Myocyte (in vitro differentiated cells): ENCODE measurements at places on chromosomes 16 and 17.

DNA sequence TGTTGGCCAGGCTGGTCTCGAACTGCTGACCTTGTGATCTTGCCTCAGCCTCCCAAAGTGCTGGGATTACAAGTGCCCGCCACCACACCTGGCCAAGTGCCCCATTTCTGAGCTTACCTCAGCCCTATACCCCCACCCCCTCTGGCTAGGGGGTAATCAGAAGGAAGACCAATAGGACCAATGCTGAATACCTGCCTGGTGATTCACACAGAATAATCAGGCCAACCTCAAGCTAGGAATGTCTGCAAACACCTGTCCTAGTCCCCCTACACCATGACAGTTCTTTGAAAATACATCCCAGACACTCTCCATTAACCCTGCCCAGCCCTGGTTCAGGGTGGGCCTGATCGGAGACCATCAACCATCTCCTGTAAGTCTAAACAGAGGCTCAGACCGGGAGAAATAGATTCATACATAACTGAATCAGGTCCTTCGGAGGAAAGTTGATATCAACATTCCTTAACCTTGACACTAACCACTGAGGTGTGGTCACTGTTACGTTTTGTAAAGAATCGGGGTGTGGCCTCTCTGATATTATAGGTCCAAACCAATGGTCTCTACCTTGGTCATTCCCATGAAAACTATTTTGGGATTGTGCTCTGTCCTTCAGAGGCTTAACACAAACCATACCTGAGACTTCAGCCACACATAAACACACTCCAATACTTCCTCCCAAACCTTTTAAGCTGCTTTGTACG lies 130.8 kb downstream of the GAS7 start:
- no peak for DNase-seq

GRCh38 chr16:19968891-19969683 lies 84.4 kb upstream of the GPRC5B start:
- DNase-seq, result no peak

- DNase-seq, result peak; percentile 88
Observed at GRCh38 chr17:66466840-66467367, 164.5 kb downstream of the PRKCA start.

DNA sequence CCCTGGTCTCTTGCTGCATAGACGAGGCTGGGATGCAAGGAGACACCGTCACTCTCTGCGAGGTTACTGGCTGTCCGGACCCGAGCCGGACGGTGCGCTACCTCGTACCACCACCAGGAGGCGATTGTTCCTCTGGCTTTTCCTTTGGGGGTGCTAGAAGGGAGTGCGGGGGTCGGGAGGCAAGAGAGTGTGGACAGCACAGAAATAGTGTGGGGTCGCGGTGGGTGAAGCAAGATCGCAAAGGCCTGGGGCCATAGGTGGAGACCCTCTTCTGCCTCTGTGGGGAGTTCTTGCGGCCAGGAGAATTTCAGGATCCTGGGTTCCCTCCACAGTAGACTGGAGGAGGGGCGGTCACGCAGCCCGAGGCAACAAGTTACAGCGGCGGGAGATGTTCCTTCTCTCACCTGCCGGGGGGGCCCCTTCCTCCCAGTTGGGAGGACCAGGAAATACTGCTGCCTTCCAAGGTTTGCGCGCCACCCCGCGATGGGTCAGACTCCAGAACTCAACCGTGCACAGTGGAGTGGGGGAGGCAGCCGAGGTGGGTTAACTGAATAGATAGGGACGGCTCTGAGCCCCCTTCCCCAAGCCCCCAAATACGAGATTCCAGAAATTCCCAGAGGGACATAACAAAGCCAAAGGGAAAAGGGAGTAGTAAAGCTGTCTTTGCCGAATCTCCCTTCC lies 6.9 kb downstream of the PHOSPHO1 start:
- peak; percentile 40 for DNase-seq

GRCh38 chr17:41793784-41794539 lies 7.5 kb upstream of the JUP start:
- no peak for DNase-seq

- no peak for DNase-seq
Observed at GRCh38 chr16:83335076-83335475, 472.7 kb upstream of the HSBP1 start.

GRCh38 chr16:31700200-31700529 lies 172.5 kb downstream of the AHSP start:
- no peak for DNase-seq

DNA sequence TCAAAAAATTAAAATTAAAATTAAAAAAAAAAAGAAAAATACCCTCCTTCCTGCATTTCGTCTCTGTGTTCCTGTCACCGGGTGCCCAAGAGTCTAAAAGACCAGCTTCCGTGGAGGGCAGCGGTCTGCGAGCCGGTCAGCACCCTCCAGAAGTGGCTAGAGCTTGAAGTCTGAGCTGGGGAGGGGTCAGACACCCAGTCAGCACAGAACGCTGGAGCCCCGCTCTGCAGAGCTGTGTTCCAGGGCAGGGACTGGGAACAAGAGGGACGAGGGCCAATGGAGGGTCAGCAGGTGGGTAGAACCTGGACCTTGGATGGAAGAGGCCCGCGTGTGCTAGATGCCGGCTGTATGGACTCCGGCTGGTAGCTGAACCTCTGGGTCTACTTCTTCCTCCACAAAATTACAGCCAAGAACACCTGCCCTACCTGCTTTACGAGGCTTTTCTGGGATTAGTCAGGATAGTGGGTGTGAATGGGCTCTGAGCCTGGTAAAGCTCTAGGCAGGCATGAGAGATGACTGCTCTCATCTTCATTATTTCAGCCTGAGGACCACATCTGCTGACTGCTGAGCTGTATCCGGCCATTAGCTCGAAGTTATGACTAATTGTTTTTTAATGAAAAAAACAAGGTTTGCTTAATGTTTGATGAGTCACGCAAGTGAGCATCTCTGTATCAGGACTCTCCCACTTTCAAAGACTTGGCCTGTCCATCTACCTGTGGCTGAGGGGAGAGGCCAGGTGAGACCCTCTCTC lies 5.9 kb downstream of the TRPV1 start:
- no peak for DNase-seq

DNA sequence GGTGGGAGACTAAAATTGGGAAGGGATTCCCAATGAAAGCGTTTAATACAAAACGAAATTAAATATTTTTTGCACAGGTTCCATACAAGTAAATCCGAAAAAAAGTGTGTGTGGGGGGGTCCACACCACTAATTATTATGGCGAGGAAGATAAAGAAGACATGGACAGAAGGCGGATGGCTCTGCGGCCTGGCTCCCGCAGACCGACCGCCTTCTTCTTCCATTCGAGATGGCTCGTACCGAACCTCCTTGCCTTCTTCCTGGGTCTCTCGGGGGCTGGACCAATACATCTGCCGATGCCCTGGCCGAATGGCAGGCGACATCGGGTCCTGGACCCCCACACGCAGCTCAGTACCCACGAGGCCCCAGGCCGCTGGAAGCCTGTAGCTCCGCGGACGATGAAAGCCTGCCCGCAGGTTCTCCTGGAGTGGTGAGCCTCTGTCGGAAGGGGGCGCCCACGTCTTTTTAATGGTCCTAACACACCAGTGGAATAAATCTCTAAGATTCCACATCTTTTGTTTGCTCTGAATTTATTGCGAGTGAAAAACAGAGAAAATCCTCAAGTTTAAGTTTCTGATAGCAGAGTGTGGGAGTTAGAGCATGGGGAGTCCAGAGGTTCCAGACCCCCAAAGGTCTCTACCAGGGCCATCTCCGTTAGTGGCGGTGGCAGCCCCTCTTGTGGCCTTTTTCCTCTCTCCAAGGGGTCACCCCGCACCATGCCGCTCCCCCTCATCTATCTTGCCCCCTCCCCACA lies 1.4 kb downstream of the PRAC2 start:
- DNase-seq, result peak; percentile 81

- DNase-seq, result no peak
Observed at GRCh38 chr17:69516911-69517310, 102.4 kb downstream of the MAP2K6 start.

GRCh38 chr16:87541147-87541871 lies 48.5 kb upstream of the ZCCHC14 start:
- peak; percentile 94 for DNase-seq

DNA sequence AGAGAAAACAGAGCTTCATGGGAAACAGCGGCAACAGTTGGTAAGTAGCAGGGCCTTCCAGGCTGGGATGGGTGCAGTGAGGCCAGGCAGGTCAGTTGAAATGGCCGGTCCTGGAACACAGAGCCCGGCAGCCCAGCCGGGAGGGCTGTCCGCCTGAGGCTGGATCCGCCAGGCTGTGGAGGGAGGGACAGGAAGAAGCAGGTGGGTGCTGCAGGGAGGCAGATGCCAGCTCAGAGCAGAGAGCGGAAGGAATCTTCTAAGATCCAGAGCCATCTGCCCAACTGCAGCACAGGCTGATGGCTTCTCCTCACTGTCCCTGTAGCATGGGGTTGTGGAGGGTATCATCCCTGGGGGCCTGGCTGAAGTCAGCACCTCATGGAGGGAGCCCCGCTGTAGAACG lies 599 bp downstream of the RNF112 start:
- DNase-seq, result no peak

- peak; percentile 71 for DNase-seq
Observed at GRCh38 chr17:49471089-49471683, 23.9 kb upstream of the NGFR start.

- DNase-seq, result no peak
Observed at GRCh38 chr17:44053125-44053872, 13.2 kb downstream of the LSM12 start.

GRCh38 chr17:68034452-68034776 lies 1.1 kb upstream of the KPNA2 start:
- DNase-seq, result no peak

DNA sequence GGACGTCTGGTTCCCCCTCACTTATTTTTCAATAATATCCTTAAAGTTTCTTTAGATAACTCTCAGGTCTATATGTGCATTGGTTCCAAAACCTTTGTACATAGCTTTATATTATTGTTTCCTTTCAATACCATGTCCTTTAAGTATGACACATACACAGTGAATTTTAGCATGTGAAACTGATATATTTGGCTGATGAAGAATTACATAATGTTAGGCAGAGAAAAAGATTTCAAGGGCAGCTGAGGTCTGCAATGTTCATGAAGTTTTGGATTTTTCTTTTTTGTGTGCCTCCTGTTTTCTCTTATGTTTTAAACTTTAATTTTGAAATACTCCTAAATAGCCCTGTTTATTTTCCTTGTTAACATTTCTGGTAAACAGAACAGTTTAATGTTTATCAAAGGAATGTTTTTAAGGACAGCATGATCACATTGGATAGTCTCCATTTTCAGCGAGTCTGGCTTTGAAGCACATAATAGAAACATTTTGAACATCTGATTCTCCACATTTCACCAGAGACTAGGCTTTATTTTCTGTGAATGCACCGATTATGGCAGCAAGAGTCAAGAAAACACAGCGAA lies 32.9 kb upstream of the FBXO47 start:
- DNase-seq, result no peak

DNA sequence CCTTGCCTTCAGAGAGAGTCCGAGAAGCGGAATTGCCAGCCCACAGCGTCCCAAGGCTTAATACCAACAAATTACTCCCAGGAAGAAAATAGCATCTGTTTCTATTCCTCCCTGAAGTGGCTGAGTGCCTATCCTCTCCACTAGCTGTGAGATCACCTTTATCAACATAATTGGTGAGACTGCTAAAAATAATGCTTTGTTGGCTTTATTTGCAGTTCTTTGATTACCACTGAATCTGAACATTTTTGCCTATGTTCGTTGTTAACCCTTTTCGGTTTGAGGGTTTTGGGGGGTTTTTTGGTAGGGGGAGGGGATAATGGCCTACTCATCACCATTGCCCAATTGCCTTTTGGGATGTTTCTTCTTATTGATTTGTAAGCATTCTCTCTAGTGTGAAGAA lies 31.0 kb downstream of the MMP15 start:
- no peak for DNase-seq

DNA sequence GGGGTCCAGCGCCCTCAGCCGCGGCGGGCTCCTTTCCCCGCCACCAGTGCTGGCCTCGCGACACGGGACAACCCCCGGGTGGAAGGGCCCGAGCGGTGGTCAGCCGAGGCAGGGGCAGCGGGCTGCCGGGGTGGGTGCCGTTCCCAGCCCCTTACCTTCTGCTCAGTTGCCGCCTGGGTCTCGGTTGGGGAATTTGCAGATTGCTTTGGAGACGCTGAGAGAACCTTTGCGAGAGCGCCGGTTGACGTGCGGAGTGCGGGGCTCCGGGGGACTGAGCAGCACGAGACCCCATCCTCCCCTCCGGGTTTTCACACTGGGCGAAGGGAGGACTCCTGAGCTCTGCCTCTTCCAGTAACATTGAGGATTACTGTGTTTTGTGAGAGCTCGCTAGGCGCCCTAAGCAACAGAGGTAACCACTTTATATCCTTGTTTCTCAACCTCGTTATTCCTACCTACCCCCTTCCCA lies 381 bp downstream of the CTNS start:
- DNase-seq, result no peak

- DNase-seq, result no peak
Observed at GRCh38 chr17:10116267-10116666, 82.1 kb downstream of the GAS7 start.

GRCh38 chr17:1896243-1897104 lies 66.7 kb downstream of the RPA1 start:
- no peak for DNase-seq

DNA sequence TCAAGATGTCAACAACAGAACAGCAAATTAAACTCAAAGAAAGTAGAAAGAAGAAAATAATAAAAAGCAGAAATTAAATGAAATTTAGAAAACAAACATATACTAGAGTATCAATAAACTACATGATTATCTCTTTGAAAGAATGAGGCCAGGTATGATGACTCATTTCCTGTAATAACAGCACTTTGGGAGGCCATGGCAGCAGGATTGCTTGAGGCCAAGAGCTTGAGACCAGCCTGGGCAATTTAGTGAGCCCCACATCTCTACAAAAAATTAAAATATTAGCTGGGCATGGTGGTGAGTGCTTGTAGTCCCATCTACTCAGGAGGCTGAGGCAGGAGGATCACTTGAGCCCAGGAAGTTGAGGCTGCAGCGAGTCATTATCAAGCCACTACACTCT lies 232.5 kb downstream of the RAB11FIP4 start:
- DNase-seq, result no peak

- DNase-seq, result no peak
Observed at GRCh38 chr17:60535382-60536279, 9.6 kb upstream of the APPBP2 start.

DNA sequence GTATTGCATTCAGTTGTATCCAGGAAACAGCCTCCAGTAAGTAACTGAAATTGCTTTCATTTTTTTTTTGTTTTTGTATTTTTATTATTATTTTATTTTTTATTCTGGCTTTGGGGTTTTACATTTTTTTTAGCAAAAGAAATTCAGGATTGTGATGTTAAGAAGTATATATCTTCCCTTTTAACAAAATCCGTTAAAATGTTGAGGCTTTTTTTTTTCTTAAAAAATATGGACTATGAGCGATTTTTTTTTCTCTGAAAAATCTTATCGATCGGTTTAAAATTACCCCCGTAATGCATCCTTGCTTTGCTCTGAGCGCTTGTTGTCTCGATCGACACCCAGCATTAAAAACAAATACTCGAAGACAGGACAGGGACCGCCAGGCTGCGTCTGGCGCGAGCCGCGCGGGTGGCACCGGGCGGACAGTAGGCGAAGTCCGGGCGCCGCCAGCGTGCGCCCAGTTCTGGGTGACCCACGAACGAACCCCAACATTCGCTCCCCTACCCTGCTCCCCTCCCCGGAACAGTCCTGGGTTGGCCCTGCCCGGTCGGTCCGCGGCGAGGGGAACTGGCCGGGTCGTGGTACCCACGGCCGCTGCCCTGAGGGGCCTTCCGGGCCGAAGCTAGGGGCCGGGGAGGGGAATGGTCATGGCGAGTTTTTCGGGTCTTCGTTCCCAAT lies 482 bp downstream of the BAHCC1 start:
- DNase-seq, result peak; percentile 51
